ENCODE measurements at places on chromosomes 11 and 22.
A peak's percentile ranks its signal among the peaks of the same experiment; 100 is the strongest.

GRCh38 chr11:86145439-86146156 is 76.7 kb upstream of the PICALM start:
- DNase-seq, result no peak

- no peak for DNase-seq
Measured at GRCh38 chr11:129528296-129528695, 152.6 kb downstream of the BARX2 start.

- no peak for DNase-seq
Measured at GRCh38 chr11:78651136-78651775, 76.6 kb upstream of the NARS2 start.

DNA sequence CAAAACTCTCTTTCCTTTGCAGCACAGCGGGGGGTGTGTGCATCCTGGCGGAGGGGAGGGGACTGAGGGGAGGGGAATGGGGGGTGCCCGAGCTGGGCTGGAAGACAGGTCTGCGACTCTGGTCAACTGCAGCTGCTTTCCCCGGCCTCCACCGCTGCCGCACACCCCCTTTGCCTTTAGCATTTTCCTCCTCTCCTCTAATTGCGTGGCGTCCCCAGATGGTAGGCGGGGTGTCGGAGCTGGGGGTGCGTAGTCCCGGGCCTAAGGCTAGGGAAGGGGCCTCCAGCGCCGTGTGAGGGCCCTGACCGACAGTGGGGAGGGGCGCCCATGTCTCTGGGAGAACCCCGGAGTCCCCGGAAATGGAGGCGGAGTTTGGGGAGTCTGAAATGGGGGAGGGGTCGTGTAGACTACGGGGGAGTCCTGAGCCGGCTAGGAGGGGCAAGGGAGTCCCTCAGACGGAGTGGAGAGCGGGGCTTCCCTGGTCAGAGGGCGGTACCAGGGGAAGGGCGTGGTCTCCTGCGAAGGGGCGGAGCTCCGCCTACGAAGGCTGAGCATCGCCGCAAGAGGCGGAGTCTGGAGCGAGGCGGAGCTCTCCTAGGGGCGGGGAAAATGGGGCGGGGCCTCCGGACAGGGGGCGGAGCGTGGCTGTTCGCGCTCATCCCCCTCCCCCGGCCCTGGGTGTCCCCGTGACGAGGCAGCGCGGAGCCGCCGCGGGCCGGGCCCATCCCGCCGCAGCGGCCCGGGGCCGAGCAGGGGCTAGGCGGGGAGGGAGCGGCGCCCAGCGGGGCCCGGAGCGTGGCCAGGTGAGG is at the start of gene PELI3:
TSS of gene PELI3 (plus strand) at position 681 of the 809 bp plus-strand sequence. CDS start 1,224 bp downstream, outside the sequence.
- DNase-seq, result peak; percentile 90

DNA sequence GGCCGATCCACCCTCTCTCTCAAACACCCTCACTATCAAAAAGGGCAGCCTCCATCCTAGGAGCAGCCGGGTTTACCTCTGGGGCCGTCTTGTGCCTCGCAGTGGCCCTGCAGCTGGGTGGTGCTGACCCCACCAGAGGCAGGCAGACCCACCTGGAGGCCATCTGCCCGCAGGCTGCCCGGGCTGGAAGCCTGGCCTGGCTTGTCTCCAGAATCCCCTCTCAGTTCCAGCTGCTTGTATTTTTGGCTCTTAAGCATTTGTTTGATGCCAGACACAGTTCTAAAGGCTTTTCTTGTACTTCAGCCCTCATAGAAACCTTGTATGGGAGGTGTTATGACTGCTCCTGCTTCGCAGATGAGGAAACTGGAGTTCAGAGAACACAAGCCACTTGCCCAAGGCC is 4.2 kb upstream of the NFAM1 start:
- no peak for DNase-seq

GRCh38 chr22:44195189-44195871 is 14.6 kb downstream of the PARVG start:
- DNase-seq, result no peak

- no peak for DNase-seq
Measured at GRCh38 chr22:19626666-19627065, 87.6 kb upstream of the SEPTIN5 start.

DNA sequence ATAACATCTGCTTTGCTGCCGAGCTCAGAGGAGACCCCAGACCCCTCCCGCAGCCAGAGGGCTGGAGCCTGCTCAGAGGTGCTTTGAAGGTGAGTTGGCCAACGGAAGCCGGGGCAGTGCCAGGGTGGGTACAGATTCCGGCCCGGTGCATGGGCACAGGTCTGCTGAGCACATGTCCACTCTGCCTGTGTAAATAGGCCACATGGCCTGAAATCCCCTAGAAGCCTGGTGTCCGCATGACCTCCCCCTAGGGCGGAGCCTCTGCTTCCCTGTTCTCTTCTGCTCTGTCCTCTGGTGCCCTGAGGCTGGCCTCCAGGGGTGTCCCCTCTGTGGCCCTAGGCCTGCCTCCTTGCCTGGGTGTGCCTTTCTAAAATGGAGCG is 19.6 kb upstream of the TXNRD2 start:
- no peak for DNase-seq

DNA sequence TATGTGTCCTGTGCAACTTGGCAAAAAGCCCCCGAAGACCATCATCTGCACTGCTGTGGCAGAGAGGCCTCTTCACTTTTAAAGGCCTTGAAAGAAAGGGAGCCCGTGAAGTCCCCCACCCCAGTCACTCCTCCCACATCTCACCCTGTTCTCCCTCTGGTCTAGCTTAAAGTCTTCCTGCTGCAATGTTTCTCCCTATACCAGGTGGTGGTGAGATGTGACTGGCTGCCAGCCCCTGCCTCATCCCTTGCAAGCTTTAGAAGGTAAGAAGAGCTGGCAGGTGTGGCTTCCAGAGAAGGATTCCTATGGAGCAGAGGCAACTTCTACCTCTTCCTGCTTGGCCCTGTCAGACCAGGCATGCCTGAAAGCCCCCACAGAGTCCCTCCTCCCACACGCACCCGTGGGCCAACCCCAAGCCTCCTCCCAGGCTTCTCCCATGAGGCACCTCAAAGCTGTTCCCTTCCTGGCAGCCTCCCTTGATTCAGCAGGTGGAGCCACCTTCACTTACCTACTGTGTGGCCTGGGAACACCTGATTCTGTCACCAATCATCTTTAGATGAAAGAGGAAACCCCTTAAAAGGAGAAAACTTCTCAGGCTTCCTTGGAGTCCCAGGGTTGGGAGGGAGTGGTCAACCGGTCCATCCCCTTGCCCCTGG is 4.0 kb upstream of the TRIM29 start:
- no peak for DNase-seq

GRCh38 chr22:20061481-20061861 is 18.6 kb upstream of the DGCR8 start:
- no peak for DNase-seq

GRCh38 chr22:45328822-45329529 is 19.2 kb downstream of the FAM118A start:
- no peak for DNase-seq

DNA sequence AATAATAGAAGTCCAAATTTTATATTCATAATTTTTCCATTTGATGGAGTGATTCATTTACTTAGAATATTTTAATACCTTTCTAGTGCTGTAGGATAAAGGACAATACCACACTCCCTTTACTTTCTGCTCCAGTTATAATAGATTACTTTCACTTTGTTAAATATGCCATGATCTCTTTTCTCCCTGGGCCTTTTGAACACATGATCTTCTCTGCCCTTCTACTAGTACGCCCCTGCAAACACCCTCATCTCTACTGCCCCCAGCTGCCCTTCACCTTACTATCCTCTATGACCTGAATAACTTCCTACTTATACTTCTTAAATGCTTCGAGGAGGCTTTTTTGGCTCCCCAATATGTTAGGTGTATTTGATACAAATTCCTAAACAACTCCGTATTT is 177.3 kb downstream of the GUCY1A2 start:
- no peak for DNase-seq

DNA sequence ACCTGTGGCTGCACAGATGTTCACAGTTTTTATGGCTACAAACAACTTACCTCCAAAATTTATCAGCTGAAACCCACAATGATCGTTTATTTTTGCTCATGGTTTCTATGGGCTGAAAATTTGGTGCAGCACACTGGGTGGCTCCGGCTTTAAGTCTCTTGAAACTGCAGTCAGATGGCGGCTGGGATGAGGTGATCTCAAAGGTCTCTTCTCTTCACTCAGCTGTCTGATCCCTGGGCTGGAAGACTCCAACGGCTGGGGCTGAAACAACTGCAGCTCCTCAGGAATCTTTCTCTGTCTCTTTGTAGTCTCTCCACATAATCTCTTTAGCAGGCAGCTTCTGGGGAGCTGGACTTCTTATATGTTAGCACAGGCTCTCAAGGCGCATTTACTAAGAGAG is 117.3 kb upstream of the FAT3 start:
- DNase-seq, result no peak

Data from activated effector memory CD4-positive, alpha-beta T cell treated with Interleukin-2 at 50 U/mL for 16 hours (primary cell).